ENCODE measurements at places on chromosomes 5 and 9.

GRCh38 chr5:33470544-33470943 lies 29.8 kb downstream of the TARS1 start:
- no peak for DNase-seq

DNA sequence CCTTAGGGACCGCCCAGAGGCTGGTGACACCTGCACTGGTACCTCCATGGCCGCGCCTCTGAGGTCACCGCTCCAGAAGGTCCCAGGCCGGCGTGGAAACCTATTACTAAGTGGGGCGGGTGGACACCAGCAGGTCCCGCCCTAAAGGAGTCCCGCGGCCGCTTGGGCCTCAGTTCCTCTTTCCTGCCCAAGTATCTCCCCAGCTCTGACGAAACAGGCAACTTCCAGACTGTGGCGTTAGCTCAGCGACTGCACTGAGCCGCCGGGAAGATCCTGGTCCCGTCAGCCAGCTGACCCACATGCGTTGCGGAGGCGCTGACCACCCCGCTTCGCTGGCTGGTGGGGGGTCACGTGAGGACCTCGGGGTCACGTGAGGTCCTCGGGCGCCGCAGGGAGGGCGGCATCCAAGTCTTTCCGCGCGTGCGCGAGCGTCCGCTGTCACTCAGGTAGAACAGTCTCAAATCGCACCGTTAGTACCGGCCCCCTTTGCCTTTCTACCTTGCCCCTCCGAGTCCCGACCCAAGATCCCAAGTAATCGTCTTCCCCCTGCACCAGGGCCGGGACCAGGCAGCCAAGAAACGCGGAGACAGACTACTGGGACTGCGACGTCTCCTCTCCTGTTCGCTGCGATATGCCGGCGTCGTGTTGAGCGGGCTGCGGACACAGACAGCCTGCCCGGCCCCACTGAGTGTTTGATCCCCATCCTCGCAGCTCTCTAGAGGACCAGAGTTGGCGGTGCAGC lies 53.7 kb upstream of the KDM4C start:
- peak; percentile 93 for DNase-seq

DNA sequence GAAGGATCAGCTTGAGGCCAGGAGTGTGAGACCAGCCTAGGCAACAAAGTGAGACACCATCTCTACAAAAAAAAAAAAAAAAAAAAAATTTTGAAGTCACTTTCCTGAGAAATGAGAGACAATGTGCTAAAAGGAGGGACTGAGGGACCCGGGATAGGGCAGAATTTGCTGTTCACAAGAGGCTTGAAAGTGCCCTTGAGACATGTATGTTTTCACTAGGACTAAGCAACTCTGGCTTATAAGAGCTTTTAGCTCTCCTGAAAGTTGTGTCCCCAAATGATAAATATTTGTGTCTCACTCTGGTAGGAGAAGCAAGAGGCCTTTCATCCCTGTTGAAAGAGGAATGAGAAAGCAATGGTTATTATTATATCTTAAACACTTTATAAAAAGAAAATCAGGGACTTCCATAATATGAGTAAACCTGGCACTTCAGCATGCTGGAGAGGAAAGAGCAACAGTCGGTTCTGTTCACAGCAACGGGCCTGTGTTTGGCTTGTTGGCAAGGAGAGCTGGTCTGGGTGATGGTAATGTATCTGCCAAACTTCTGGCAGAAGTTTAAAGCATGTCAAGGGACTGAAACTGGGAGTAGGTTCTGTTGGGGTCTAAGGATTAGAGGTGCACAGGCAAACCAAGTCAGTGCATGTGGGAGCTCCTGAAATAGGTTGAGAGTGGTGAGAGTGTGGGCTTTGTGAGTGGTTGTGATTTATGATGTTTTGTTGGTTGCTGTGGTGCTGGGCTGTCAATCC lies 32.2 kb downstream of the ENTREP1 start:
- no peak for DNase-seq

DNA sequence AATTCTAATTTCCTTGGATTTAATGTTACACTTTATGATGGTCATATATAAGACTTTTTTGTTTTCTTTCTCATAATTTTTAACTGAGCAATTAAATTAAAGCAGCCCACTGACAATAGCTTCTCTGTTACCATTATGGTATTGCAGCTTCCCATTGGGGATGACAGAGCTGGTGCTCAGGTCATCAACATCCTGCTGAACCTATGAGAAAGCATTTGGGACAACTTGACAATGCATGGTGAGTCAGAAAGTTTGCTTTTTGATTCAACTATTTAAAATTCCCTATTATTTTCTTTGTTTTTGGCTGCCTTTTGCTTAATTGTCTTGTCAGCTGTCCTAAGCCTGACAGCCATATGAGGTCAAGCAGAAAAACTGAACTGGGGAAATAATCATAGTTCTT lies 487.4 kb upstream of the RIOK2 start:
- DNase-seq: no peak

DNA sequence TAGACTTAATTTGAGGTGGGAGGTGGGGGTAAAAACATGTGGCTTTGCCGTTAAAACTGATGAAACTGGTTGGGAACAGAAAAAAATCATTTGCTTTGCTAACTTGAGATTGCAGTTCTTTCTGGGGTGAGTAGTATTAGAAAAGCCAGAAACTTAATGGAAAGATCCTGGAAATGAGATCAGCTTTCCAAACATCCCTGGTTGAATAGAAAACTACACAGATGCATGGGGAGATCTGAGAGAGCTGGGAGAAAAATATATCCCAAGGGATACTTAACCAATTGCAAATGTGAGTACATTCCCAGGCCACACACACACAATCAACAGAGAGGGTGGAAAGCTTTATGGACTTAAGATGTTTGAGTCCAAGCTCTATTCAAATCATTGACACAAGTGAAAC lies 222.3 kb downstream of the YTHDC2 start:
- no peak for DNase-seq

- no peak for DNase-seq
Observed at GRCh38 chr5:10533226-10533625, 30.6 kb upstream of the ANKRD33B start.

GRCh38 chr9:18857769-18858168 lies 175.2 kb downstream of the SAXO1 start:
- no peak for DNase-seq

DNA sequence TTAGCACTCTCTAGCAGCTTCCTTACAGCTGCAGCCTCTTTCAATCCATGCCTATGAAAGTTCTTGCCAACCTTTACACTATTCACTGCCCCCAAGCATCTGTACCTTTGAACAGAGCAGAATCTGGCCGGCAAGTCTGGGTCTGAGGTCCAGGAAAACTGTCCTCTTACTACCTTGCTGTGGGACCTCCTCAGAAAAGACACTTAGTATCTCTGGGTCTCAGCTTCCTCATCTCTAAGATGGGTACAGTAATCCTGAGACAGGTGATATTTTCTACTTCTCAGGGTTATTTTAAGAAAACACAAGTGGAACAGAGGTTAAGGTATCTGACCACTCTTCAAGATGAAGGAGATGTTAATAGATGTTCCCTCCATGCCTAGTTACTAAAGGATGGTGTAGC lies 120.2 kb downstream of the EGFLAM start:
- no peak for DNase-seq
